SW480 (cell line): ENCODE measurements at places on chromosomes 6 and 20.

DNA sequence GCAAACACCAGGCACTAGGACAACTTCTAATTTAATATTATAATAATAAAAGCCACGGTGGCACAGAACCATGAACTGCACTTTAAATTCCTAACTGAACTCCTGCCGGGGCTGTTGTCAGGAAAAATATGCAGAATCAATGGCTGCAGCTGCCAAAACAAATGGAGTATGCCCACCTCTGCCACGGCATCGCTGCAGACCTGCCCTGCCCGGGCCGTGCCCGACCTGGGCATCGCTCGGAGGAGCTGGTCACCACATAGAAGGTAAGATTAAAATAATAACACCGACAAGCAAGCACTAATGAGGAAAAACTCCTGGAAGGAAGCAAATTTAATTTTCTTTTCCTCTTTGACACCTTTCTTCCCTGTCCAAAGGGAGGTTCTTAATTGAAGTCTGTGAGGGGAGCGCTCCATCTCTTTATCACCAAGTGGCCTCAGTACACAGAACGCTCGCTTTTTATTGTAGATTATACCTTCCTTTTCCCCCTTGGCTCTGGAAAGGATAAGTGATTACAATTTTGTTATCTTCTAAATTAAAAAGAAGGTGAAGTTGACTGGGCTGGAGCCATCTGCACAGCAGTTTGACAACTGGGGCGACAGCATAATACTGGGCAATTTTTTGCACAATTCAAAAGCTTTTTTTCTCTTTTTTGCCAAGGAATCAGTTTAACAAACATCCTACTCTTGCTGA, 351.3 kb downstream of the ZFAND3 start:
- DNase-seq: no peak

GRCh38 chr20:3995067-3995748, 20.1 kb downstream of the RNF24 start:
- no peak for DNase-seq

- no peak for DNase-seq
Measured at GRCh38 chr20:14415467-14415866, 78.1 kb upstream of the FLRT3 start.

DNA sequence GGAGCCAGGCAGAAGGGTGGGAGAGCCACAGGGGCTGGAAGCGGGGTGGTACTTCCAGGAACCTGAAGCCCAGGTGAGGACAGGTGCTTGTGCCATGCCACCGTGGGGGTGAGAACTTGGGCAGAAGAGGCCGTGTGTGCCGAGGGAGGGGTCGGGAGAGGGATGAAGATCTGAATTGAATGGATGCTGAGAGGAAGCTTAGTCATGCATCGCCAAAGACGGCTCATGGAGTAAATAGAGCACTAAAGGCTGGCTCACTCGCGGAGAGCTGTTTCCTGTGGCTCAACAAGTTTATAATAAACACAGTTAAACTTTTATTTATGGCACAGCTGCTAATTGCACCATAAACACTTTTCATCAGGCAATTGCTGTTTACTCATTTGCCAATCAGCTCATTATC, 21.7 kb upstream of the MYT1 start:
- no peak for DNase-seq

- DNase-seq: no peak
Measured at GRCh38 chr20:32007787-32008616, 2.2 kb upstream of the CCM2L start.
